ENCODE measurements at places on chromosomes 7 and 10. TPM values are rescaled to one million over a fixed set of nuclear protein-coding genes. Genes with fewer than 3 reads are reported as not detected.

GRCh38 chr10:119031496-119032059, 2.1 kb downstream of the NANOS1 start:
- no peak for DNase-seq

DNA sequence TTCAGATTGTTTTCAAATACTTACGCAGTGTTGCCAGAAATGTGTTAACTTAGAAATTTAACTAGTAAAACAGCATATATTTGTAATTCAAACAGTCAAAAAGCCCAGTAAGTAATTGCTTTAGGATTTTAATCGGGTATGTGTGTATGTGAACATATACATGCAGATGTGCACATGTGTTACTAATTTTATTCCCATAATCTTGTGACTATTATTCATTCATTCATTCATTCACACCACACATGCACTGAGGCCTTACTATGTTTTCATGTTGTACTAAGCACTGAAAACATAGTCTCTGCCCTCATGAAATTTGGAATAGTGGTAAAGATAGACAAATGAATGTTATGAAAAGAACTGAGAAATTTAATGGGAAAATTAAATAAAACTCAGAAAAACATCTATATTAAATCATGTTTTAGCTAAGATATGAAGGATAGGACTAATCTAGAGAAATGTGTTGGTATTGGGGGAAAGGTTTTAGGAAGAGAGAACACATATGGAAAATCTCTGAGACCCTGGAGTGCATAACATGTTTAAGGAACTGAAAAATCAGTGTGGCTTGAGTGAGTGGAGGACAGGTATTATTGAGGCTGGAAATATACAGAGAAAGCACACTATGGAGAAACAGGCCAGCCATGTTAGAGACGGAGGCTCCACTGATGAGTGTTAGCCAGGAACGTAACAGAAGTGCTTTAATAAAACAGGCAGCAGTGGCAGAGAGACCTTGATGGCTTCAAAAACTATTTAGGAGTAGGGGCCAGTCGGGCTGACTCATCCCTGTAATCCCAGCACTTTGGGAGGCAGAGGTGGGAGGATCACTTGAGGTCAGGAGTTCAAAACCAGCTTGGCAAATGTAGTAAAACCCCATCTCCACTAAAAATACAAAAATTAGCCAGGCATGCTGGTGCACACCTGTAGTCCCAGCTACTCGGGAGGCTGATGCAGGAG, 80.3 kb downstream of the HDAC9 start:
- no peak for DNase-seq

DNA sequence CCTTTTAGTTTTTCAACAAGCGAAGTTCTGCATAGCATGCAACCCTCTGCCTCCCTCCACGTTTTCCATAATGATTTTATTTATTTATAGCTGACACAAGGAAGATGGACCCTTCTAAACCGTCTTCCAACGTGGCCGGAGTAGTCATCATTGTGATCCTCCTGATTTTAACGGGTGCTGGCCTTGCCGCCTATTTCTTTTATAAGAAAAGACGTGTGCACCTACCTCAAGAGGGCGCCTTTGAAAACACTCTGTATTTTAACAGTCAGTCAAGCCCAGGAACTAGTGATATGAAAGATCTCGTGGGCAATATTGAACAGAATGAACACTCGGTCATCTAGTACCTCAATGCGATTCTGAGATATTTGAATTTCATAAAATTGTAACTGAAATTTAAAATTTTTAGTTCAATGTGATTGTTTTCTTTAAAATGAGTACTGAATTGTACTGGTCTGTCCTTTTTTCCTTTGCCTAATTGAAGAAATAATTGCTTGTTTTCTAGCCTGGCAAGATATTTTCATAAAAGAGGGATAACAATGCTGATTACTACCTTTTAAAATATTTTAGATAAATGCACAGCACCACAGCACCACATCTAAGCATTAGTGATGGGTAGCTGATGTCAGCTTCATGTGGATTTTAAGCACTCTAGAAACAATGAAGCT, 41.5 kb upstream of the SLC39A12 start:
- DNase-seq, result peak; percentile 56

GRCh38 chr10:78292250-78292981, 258.8 kb downstream of the RPS24 start:
- DNase-seq, result no peak

GRCh38 chr7:2497500-2498336, 21.5 kb upstream of the GRIFIN start:
- no peak for DNase-seq

- no peak for DNase-seq
These were observed 21.4 kb upstream of the PRKAR1B start for GRCh38 chr7:748446-748845.

DNA sequence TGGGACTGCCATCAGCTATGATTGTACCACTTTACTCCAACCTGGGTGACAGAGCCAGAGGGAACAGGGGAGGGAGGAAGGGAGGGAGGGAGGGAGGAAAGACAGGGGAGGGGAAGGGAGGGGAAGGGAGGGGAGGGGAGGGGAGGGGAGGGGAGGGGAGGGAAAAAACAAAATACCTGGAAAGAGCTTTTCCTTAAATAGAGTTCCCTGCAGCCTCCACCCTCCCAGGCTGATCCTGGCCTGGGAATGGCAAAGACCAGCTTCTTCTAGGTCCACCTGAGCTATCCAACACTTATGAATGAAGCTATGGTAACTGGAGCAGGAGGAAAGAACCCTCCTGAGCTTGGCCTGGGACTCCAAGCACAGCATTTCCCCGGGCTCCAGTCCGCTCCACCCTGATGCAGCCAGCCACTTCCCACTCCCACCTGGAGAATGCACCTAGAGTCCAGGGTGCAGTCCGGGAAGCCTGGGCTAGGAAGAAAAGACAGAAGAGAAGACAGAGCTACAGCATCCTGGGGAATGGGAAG, 66.1 kb downstream of the GRID1 start:
- no peak for DNase-seq

DNA sequence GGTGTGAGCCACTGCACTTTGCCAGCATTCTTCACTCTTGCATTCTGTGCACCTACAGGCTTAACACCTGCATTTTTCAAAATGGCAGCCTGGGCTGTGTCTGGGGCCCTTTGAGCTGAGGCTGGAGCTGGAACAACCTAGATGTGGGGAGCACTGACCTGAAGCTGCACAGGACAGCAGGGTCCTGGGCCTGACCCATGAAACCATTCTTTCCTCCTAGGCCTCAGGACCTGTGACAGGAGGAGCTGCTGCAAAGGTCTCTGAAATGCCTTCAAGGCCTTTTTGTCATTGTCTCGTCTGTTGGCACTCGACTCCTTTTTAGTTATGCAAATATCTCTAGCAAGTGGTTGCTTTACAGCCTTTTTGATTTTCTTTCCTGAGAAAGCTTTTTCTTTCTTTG, 82.3 kb downstream of the INPP5A start:
- DNase-seq, result no peak

- DNase-seq, result no peak
These were observed 250.6 kb upstream of the PPP2R2D start for GRCh38 chr10:131650169-131650705.

DNA sequence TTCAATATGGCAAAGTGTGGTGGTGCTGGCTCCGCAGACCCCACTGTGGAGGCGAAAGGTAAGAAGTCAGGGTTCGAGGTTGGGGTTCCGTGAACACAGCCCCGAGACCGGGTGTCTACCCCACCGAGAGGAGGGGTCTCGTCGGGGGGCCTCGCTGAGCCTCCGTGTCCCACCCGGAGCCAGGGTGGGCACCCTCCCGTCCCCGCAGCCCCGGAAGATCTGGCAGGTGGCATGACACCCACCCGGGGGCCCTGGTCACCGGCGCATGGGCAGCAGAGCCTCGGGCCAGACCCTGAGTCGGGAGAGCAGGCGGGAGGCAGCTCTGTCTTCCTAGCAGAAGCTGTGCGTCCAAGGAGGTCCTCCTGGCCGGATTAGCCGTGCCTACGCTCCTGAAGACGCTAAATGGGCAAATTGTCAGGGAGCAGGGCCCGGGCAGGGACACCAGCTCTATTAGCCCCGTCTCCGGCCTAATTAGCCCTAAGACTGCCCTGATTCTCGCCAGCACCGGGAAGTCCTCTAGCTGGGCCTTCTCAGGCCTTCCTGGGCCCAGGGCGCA, 56.4 kb downstream of the UNCX start:
- no peak for DNase-seq

DNA sequence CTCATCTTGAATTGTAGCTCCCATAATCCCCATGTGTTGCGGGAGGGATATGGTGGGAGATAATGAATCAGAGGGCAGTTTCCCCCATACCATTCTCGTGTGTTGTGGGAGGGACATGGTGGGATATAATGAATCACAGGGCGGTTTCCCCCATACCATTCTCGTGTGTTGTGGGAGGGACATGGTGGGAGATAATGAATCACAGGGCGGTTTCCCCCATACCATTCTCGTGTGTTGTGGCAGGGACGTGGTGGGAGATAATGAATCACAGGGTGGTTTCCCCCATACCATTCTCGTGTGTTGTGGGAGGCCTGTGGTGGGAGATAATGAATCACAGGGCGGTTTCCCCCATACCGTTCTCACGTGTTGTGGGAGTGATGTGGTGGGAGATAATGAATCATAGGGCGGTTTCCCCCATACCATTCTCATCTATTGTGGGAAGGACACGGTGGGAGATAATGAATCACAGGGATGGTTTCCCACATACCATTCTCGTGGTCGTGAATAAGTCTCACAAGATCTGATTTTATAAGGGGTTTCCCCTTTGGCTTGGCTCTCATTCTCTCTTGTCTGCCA, 271.0 kb downstream of the MAD1L1 start:
- DNase-seq, result no peak

DNA sequence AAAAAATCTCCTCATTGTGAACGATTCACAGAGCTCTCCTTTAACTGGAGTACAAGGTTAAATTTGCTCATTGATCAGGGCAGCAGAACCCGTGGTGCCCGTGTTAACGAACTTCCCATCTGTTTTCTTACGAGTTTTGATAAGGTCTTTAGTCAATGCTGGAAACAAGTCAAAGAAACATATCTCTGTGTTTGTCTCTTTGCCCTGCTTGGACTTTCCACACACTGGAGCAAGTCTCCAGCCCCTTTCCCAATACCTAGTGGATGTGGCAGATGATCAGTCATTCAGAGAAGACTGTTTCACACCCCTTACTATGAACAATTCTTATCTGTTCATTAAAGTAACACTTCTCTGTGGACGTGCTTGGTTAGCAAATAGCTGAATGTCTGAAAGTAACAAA, 121.3 kb downstream of the ARID5B start:
- DNase-seq, result no peak

- peak; percentile 56 for DNase-seq
These were observed 15.8 kb upstream of the CAMK1D start for GRCh38 chr10:12333380-12334185.

DNA sequence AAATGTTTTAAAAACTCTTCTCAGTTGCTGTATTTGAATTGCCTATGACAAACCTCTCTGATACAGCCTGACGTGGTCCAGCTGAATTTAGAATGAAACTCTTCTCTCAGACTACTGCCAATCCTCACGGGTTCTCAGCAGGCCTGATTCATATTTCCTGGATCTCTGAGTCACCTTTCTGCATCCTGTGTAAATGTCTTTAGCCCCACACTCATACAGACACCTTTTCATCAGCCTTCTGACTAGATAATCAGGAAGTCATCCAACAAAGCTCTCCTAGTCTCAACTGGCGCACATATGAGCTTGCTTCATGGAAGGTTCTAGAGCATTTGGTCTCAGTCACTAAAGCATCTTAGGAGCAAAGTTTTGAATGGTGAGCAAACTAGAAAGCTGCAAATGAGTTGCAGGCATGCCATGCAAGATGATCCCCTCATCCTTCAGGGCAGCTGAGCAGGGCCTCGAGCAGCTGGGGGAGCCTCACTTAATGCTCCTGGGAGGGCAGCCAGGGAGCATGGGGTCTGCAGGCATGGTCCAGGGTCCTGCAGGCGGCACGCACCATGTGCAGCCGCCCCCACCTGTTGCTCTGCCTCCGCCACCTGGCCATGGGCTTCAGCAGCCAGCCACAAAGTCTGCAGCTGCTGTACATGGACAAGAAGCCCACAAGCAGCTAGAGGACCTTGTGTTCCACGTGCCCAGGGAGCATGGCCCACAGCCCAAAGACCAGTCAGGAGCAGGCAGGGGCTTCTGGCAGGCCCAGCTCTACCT, 182.8 kb downstream of the ARHGAP12 start:
- DNase-seq, result no peak

- peak; percentile 63 for DNase-seq
These were observed 593.4 kb upstream of the GHITM start for GRCh38 chr10:83545901-83546391.

DNA sequence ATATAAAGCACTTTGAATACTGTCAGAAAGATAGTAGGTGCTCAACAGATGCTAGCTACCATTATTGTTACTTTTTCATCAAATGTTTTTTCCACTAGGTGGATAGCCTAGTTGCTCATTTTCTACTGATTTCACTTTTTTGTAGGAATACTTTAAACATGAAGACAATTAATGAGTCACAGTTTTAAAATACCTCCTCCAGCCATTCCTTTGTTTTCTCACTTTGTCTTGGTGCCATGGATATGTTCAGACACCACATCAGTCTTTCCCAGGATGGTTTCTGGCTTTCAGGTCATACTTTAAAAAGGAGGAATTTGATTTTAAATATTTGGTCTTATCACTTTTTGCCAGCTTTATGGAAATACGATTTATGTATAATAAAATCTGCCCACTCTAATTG, 147.1 kb upstream of the MGMT start:
- no peak for DNase-seq

DNA sequence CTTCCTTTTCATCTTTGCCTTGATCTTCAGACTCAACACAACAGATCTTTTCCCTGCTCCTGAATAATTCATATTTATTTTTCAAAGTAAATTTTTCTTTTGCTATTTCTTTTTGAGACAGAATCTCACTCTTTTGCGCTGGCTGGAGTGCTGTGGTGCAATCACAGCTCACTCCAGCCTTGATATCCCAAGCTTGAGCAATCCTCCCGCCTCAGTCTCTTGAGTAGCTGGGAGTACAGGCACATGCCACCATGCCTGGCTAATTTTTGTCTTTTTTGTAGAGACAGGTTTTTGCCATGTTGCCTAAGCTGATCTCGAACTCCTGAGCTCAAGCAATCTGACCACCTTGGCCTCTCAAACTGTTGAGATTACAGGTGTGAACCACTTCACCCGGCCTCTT, 9.2 kb downstream of the RTKN2 start:
- no peak for DNase-seq

DNA sequence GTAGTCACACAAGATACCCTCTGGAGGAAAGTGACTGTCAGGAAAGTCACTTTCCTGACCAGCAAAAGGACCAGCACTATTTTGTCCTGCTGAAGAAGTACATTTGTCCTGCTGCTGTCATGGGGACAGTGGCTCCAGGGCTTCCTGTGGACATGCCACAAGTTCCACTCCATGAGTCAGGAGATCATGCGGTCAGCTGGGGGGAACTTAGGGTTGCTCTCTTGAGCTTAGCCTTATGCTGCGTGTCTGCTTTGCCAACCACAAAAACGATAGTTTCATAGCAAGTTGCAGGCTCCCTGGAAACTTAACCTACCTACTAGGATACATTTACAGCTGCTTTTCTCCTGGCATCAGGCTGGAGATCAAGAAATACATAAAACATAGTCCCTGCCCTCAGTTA, 19.8 kb upstream of the ALOX5 start:
- no peak for DNase-seq

Gene SERPINE1
- total RNA-seq, result 25.5 TPM

Gene ZNF394
- 14.7 TPM for total RNA-seq

Gene NUTM2B
- total RNA-seq, result 0.37 TPM

Gene KIAA1549
- 1.5 TPM for total RNA-seq

Gene POLR2J2
- 4.1 TPM for total RNA-seq

Gene FHIP2A
- 27.9 TPM for total RNA-seq

Gene GALNT17
- 53.7 TPM for total RNA-seq

Gene KCNK18
- not detected for total RNA-seq

Gene TUBAL3
- total RNA-seq, result 0.14 TPM

All from heart right ventricle (tissue), 16 donors.